ENCODE measurements at places on chromosomes 4 and X.

GRCh38 chr4:169238445-169238844 lies 32.3 kb downstream of the SH3RF1 start:
- DNase-seq: no peak

DNA sequence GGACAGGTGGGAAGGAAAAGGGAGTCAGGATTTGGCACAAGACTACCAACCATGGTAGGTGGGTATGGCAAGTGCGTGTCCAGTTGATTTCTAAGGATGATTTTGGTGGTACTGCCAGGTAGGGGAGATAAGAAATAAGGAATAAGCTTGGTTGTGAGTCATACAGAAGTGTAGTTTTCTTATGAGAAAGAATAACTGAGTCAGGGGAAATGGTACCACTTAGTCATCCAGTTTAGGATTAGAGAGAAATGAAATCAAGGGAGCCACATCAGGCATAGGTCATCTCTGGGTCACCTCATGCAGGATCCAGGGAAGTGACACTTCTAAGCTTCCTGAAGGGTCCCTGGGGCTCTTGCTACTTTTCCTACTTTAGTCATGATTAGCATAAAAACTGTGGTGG lies 107.1 kb upstream of the C1GALT1C1 start:
- DNase-seq: no peak

- no peak for DNase-seq
These were observed 41.9 kb upstream of the C1QTNF7 start for GRCh38 chr4:15385928-15386327.

GRCh38 chrX:153463031-153463430 lies 7.3 kb downstream of the HAUS7 start:
- DNase-seq: no peak

GRCh38 chr4:154126276-154126675 lies 337.4 kb upstream of the SFRP2 start:
- no peak for DNase-seq

GRCh38 chr4:66929748-66930147 lies 615.6 kb downstream of the CENPC start:
- DNase-seq: no peak

DNA sequence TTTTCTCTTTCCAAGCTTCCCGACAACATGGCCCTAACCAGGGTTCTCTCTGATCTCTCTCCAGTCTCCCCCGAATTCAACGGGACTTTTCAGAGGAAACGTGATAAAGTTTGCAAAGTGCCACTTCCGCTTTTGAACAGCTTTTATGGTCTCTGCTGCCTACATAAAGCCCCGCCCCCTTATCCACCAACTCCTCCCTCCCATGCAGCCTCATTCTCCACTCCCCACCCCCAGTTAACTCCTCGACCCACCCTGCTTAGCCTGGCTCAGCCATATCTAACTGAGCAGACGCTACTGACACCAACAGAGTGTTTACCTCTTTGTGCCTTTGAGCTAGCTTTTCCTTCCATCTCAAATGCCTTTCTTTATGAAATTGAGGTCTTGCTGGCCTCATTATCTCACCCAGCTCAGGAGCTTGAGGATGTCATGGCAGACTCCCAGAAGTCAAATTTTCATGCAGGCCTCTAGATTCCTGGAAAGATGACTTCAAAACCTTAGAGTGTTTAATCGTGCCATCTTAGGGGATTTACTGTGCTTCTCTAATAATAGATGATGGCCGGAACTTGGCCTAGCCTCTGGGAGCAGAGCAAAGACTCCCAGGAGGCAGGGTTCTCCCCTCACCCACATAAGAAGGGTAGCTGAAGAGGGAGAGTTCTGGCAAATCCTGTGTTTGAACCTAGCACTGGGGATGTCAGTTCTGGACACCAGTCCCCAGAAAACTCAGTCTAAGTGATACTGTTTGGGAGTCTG lies 606.0 kb downstream of the BCOR start:
- peak; percentile 73 for DNase-seq

- no peak for DNase-seq
These were observed 56.1 kb downstream of the CNGA2 start for GRCh38 chrX:151790481-151791160.
